COLO829 (cell line): ENCODE measurements at places on chromosomes 13 and 19.

DNA sequence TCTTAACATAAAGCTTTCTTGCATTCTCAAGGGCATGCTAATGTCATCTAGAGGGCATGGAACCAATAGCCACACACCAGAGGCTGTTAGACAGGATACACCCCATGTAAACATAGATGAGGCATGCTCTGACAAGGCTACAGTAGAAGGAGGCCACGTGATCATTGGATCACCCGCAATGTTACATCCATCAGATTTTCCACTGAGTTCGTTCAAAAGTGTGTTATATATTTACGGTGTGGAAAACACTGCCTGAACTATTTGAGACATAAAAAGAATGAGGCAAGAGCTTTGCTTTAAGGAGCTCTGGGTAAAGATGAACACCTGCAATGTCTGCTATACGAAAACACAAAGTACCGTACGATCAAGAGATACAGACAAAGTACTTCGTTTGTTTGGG, 817.5 kb upstream of the SLC10A2 start:
- peak; percentile 6 for DNase-seq

GRCh38 chr13:33123066-33123859, 107.0 kb downstream of the KL start:
- DNase-seq = no peak

GRCh38 chr13:41299316-41300094, 11.6 kb upstream of the NAA16 start:
- DNase-seq = no peak

GRCh38 chr19:634975-635652, 1.8 kb upstream of the POLRMT start:
- DNase-seq = no peak

DNA sequence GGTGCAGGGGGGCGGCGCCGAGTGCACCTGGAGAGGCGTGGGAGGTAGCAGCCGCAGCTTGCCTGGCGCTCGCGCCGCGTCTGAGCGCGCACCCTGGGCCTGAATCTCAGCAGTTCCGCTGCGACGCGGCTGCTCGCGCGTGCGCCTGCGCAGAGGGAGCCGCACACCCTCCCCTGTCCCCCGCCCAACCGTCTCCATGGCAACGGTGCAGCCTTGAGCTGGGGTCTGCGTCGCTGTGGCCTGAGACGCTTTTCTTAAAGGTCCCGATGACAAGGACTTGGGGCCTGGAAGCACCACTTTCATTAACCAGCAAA, at the start of gene PNMA8B:
PNMA8B (minus strand) TSS at position 82 of the 314 bp plus-strand sequence. CDS start 402 bp downstream, outside the sequence.
- DNase-seq = no peak

- DNase-seq = no peak
Measured at GRCh38 chr13:62014299-62014698, 598.6 kb upstream of the PCDH20 start.

DNA sequence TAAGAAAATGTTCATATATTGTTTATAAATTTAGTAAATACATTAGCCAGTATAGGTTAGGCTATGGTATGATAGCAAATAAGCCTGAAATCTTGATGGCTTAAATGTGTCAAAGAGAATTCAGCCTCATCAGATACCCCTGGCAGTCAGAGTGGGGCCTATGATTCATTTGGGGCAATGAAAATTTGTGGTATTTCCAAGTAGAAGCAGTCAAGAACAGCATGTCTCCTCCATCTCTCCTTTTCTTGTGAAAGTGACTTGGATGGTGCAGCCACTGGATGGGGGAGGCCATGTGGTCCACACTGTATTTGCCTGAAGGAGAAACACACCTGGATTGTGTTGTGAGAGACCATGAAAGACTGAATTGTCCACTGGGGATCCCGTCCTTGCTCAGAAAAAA, 82.7 kb downstream of the DLEU7 start:
- DNase-seq = no peak

DNA sequence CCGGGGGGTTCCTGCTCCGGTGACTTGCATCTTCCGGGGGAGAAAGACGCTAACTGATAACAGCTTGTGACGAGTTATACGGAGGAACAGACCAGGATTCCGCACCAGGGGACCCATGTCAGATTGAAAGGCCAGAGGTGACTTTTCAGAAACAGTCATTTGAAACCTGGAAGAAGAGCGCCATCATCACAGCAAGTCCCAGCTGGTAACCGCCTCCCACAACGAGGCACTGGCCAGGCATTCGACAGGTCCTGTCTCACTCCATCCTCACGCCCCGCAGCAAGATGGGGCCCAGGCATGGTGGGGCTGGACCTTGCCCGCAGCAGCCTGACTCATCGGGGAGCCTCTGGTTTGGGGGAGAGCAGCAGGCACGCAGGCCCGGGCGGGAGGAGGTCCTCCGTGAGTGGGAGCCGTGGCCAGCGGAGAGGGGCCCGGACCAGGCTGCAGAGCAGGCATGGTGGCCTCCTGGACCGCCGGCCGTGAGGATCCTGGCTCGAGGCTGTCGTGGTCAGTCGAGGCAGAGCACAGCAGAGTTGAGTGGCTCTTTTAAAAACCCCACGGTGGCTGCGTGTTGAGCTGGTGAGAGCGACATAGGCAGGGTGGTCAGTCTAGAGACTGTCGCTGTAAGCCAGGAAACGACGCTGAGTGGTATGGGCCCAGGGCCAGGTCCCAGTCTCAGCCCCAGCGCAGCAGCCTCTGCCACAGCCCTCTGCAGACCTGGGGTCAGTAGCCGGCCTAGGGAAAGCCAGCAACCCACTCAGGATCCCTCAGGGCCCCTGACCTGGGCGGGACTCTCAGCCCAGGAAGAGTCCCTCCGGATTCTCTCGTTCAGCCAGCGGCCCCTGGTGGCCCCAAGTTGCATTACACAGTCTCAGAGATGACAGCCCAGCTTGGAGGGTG, 94.9 kb upstream of the MCF2L start:
- peak; percentile 56 for DNase-seq

GRCh38 chr19:39502640-39503417, 4.1 kb downstream of the DLL3 start:
- peak; percentile 77 for DNase-seq

DNA sequence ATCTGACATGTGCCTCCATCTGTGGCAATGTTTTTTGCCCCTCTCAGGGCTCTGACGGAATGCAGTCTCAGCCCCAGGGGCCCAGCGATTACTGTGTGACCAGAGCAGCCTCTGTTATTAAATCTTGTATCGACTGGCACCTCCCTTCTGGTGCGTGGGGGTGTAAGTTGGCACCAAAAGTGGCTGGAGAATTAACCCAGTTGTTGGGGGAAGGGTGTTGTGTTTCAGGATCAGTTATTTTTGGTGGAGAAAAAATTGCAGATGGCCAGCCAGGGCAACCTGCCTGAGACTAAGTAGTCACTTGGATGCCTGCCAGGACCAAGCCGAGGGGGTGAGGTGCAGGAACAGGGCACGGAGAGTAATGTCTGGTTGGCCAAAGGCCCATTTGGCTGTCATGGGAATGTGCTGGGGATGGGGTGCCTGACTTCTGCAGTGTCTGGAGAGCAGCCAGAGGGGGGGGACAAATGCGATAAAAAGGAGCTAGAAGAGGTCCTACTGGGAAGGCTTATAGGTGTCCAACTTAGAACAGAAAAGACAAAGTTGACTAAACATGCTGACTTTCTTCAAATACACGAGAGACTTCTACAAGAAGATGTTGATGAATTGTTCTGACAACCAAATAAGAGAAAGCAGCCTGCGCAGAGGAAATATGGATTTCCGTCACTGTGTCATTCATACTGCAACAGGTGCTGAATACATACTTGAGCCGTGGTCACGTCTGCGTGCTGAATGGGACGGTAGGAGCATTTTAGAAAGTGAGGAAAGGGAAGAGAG, 69.8 kb downstream of the SIAH3 start:
- no peak for DNase-seq

GRCh38 chr13:113126265-113127150, 3.9 kb downstream of the F10 start:
- no peak for DNase-seq

GRCh38 chr19:54420383-54421168, 5.3 kb downstream of the TTYH1 start:
- DNase-seq = peak; percentile 90
